ENCODE measurements at places on chromosomes 1 and 21. TPM values are rescaled to one million over a fixed set of nuclear protein-coding genes. Genes with fewer than 3 reads are reported as not detected.

The MFSD2A gene
- total RNA-seq = 6.0 TPM

The DNAJC6 gene
- total RNA-seq = 12.2 TPM

The IFI44L gene
- 0.64 TPM for total RNA-seq

The NBPF11 gene
- total RNA-seq = 4.8 TPM

The C4BPA gene
- not detected for total RNA-seq

The IQGAP3 gene
- 24.2 TPM for total RNA-seq

The LCE2B gene
- total RNA-seq = not detected

- DNase-seq = no peak
Observed at GRCh38 chr21:35473496-35473895, 424.4 kb upstream of the RUNX1 start.

- no peak for DNase-seq
Observed at GRCh38 chr1:153942766-153943549, 3.6 kb downstream of the DENND4B start.

GRCh38 chr1:158563853-158564252 lies 6.5 kb downstream of the OR6P1 start:
- DNase-seq = no peak

- DNase-seq = peak; percentile 42
Observed at GRCh38 chr1:93178418-93178817, 1.8 kb downstream of the TMED5 start.

DNA sequence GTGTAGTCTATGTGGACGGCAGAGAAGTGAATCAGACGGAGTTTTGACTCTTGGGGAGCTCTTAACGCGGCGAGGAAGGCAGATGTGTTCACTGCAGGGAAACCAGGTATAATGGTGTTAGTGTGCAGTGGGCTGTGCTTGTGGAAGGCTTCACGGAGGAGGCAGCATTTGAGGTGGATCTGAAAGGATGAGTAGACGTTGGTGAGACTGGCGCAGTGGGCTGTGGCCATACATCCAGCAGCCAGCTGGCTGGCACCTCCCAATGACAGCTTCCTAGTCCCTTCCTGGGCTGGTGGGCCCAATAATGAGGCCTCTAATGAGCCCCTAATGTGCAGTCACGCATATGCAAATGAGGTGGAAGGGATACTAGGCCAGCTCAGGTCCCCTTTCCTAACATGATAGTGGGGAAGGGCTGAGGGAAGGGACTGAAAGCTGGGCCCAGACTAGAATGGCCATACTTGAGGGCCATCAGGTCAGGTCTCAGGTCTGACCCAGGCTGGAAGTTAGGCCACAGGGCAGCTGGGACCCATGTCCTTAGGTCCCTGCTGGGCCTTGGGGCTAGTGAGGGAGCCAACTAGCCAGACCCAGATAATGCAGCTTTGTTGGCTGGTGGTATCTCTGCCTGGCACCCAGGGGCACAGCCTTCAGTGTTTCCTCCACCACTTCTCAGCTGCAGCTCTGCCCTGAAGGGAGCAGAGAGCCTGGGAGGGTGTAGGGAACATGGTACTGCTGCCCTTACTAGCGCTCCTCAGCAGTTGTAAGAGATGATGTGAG lies 3.8 kb downstream of the MAP7D1 start:
- DNase-seq = no peak

GRCh38 chr1:35215346-35215745 lies 22.4 kb upstream of the SFPQ start:
- no peak for DNase-seq

GRCh38 chr21:45270306-45270821 lies 17.3 kb downstream of the POFUT2 start:
- DNase-seq = no peak

DNA sequence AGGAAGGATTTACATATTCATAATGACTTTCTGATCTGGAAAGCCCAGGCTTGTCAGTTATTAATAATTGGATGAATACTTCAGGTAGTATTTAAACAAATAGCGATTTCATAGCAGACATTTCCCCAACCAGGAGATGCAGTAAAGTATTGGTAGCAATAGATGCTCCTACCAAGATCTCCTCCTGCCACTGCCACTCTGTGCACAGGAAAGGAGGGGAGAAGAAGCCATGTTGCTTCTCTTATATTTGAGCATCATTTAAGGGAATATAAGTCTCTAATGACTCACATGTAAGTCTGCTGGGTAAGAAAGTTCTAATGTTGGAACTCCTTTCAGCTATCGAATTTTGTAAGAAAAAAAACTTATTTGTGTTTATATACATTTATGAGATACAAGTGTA lies 420 bp upstream of the IFI16 start:
- no peak for DNase-seq

DNA sequence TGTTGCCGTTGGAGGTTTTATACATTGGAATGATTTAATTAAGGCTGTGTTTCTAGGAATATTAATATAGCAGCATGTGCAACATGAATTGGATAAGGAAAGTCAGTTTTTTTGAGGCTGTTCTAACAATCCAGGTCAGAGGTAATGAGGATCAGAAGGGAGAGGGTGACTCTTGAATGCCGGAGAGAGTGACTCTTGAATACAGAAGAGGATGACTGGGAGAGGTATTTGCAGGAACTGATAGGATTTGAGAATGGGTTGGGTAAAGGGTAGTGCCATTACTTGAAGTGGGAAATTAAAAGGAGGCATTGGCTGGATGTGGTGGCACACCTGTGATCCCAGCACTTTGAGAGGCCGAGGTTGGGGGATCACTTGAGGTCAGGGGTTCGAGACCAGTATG lies 55.6 kb upstream of the MACF1 start:
- no peak for DNase-seq

GRCh38 chr1:186275822-186276221 lies 99.2 kb downstream of the TPR start:
- DNase-seq = no peak

- DNase-seq = no peak
Observed at GRCh38 chr1:41659903-41660302, 175.4 kb upstream of the EDN2 start.

GRCh38 chr1:18819986-18820790 lies 39.3 kb downstream of the TAS1R2 start:
- DNase-seq = no peak

GRCh38 chr1:45216861-45217260 lies 10.5 kb upstream of the ZSWIM5 start:
- no peak for DNase-seq

GRCh38 chr1:84422909-84423308 lies 24.6 kb downstream of the DNASE2B start:
- DNase-seq = no peak

DNA sequence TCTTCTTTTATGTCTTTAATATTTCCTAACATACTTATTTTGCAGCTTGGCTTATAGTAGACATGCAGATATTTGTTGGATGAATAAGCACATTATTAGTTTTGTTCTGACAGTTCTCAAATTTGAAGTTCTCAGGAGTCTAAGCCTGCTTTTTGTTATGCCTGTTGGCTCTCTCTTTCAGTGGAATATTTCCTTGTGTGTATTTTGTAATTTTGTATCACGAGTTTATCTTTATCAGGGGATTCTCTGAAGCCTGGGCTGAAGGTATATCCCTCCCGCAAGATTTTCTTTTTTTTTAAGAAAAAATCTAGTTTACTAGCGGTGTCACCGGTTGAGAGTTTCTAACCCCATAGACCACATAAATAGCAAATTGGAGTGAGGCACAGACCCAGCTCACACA lies 105.9 kb downstream of the RGL1 start:
- DNase-seq = no peak

GRCh38 chr1:28437924-28438699 lies 67.7 kb upstream of the RCC1 start:
- DNase-seq = peak; percentile 93
